ENCODE measurements at places on chromosomes 3 and 15.

GRCh38 chr15:40911141-40911540 lies 16.9 kb downstream of the VPS18 start:
- DNase-seq: no peak

GRCh38 chr3:171776839-171777583 lies 33.3 kb downstream of the PLD1 start:
- DNase-seq: no peak

GRCh38 chr3:82796765-82797164 lies 1035.3 kb upstream of the GBE1 start:
- DNase-seq: no peak

DNA sequence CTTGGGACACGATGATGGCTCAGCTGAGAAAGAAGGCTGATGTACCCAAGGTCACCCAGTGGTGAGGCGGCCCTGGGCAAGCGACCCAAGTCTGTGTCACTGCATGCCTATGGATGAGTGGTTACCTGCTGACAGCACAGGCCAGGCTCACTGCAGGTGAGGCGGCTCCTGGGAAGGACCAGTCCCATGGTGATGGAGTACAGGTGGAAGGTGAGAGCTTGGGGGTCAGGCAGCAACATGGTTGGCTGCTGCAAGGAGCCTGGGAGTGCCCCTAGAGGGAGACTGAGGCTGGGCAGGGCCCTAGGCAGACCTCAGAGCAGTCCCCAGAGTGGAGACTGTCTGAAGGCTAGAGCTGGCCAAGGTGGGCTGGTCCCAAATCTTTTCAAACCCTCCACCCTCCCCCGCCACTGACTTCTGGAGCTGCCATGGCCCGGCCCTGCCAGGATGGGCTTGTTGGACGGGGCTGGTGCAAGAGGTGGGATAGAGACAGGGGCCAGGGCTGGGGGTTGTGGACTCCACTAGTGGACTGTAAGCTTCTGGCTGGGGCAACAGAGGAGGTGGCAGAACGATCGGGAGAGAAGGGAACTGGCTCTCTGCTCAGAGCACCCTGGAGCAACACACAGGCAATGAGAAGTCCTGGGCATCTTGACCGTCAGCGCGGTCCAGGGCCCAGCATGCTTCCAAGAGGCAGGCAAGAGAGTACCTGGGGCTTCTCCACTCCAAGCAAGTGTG lies 72.5 kb upstream of the SLC6A11 start:
- no peak for DNase-seq

- no peak for DNase-seq
Observed at GRCh38 chr15:68227643-68228142, 1.8 kb downstream of the CLN6 start.

- DNase-seq: no peak
Observed at GRCh38 chr3:56373386-56373785, 94.9 kb downstream of the ERC2 start.

DNA sequence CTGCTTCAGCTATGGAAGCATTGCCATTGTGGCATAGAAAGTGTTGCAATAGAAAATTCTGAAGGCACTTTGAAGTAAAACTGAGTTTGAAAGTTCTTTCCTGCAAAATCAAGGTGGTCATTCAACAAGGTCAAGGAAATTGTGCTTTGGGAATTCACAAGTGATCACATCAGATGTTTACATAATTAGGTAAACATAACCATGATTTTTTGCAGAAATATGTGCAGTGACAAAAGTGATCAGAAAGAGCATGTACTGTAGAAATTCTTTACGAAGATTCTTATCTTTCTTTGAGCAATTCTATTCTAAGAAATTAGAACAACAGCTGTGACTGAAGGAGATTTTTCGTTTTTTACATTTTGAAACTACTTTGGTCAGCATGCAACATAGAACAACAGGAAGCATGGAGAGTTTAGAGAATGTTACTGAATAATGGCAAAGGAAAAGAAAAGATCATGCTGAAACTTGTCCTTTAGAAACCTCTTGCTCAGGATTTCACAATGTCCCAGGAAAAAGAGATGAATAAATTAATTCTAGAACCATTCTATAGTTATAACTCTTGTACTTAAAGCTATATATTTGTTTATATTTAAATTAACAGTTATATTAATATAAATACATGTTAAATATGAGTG lies 643.4 kb upstream of the ARPP21 start:
- DNase-seq: no peak

DNA sequence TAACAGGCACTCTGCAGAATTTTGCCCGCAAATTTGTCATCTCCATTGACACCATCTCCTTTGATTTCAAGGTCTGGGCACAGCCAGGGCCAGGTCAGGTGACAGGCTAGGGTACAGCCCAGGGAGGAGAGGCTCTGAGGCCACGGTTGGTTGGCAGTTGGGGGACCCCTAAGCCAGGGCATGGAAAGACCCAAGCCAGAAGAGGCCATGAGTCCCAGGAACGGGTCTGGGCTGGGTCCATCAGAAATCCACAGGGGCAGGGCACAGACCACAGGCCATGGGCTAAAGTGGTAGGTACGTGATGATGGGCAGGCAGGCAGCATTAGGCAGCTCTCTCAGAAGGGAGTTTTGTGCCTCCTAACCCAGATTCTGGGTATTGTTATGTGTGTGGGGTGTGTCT lies 45.8 kb downstream of the SEMA3G start:
- no peak for DNase-seq

- DNase-seq: no peak
Observed at GRCh38 chr3:127307112-127307835, 19.4 kb upstream of the PRR20G start.

- DNase-seq: no peak
Observed at GRCh38 chr3:128983293-128984069, 10.4 kb downstream of the CFAP92 start.

- no peak for DNase-seq
Observed at GRCh38 chr3:156906275-156906674, 80.1 kb downstream of the LEKR1 start.

GRCh38 chr3:62525281-62525680 lies 151.9 kb upstream of the FEZF2 start:
- no peak for DNase-seq

GRCh38 chr3:114904633-114905032 lies 242.5 kb downstream of the ZBTB20 start:
- DNase-seq: no peak

DNA sequence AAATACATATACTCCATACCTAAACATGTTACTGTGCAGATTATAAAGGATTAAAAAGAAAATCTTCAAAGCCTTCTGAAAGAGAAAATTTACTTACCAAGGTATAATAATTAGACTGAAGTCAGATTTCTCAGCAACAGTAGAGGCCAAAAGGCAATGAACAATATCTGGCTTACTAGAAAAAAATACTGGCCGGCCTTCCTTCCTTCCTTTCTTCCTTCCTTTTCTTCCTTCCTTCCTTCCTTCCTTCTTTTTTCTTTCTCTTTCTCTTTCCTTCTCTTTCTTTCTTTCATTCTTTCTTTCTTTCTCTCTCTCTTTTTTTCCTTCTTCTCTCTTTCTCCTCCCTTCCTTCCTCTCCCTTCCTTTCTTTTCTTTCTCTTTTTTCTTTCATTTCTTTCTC lies 209.6 kb downstream of the KCNH8 start:
- no peak for DNase-seq

GRCh38 chr15:52730173-52730572 lies 51.0 kb upstream of the ATOSA start:
- DNase-seq: no peak

GRCh38 chr3:73718326-73719110 lies 93.8 kb upstream of the PDZRN3 start:
- no peak for DNase-seq

- no peak for DNase-seq
Observed at GRCh38 chr15:86744198-86744780, 664.6 kb downstream of the AGBL1 start.

DNA sequence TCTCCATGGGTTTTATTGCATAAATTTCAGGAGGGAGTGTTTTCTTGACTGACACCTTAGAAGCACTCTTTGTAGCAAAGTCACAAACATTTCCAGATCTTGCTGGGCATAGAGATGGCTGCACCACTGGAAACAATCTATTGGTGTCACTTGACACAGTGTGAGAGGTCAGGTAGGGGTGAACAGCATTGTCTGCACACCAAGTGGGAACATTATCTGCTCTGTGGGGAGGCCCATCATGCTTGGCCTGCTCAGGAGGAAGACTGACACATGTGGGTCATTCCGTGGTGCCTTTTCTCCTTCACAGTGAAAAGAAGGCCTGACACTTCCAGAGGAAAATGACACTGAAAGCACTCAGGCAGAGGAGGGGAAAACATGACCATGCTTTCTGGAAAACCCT lies 149.9 kb upstream of the GALNT15 start:
- no peak for DNase-seq

DNA sequence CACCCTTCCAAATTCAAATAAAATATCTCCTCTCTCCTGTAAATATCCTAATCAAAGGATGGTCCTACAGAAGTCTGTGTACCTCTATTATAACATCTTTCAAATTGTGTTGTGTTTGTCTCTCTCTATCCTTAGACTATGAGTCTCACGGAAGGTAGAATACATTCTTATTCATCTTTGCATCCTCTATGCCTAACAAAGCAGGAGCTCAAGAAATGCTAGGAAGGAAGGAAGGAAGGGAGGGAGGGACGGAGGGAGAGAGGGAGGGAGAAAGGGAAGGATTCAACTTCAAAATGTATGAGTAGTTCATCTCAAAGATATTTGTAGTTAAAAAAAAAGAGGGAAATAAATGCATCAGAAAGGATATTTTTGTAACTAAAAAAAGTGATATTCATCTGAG lies 150.0 kb downstream of the RTP4 start:
- no peak for DNase-seq

- DNase-seq: no peak
Observed at GRCh38 chr3:112894258-112894657, 47.6 kb upstream of the CD200R1L start.

DNA sequence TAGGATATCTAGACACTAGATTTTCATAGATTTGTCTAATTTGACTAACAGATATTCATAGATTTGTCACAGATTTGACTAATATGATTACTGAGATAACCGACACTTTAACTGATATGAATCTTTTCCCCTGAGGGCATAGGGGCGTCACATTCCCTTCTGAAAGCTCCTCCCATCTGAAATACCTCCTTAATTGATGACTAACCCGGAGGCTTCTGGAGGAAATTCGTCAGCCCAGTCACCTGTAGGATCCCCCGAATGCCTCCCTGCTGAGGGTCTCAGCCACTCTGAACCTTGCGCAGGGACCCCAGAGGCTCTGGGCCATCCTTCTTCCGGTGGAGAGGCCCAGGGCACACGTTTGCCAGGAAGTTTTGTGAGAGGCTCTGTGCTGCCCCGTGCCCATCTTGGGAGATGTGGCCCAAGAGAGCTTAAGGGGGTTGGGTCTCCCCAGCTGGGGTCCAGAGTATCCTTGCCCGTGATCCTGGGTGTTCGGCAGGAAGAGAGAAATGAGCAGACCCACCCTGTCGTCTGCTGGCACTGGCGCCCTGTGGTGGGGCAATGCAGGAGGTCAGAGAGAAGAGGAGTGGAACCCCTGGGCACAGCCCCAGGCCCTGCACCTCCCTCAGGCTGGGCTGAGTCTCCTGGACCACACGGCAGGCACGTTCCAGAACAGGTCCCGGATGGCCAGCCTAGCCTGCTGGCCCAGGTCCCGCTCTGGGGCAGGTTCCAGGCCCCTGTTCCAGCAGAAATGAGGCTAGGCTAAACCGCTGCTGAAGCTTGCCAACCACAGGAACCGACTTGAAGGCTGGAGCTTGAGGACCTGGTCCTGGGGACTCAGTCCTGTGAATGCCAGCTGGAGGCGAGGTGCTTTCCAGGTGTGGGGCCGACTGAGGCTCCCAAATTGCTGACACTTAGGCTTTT lies 1.7 kb downstream of the PLA2G4D start:
- DNase-seq: no peak

GRCh38 chr3:197397838-197398237 lies 99.4 kb upstream of the DLG1 start:
- DNase-seq: no peak

GRCh38 chr3:156620260-156620659 lies 54.1 kb upstream of the TIPARP start:
- no peak for DNase-seq

DNA sequence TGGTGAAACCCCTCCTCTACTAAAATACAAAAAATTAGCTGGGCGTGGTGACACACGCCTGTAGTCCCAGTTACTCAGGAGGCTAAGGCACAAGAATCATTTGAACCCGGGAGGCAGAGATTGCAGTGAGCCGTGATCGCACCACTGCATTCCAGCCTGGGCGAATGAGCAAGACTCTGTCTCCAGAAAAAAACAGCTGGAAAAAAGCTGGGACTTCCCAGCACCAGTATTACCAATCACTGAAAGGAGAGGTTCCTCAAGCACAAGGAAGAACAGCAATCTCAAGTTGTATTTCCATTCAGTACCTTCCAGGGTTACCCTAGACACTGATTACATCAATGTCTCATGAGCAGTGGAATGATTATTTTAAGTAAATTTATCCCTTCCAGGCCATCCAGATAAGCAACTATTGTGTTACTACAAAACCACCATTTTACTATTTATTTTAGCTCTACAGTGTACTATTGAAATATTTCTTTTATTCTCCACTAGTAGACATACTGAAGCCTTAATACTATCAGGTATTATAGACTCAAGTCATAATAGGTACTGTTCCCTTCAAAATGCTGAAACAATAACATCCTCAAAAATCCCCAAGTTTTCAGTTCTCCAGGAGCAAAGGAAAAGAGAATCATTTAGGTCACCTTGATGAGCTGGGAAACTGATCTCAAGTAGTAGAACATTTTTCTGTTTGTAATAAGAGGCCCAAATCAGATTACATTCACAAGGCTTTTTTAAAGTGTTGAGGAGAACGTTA lies 54.8 kb upstream of the VGLL4 start:
- no peak for DNase-seq

- DNase-seq: no peak
Observed at GRCh38 chr3:139117883-139118760, 73.4 kb upstream of the PRR23C start.

GRCh38 chr15:98400120-98400519 lies 248.2 kb upstream of the IGF1R start:
- DNase-seq: no peak

DNA sequence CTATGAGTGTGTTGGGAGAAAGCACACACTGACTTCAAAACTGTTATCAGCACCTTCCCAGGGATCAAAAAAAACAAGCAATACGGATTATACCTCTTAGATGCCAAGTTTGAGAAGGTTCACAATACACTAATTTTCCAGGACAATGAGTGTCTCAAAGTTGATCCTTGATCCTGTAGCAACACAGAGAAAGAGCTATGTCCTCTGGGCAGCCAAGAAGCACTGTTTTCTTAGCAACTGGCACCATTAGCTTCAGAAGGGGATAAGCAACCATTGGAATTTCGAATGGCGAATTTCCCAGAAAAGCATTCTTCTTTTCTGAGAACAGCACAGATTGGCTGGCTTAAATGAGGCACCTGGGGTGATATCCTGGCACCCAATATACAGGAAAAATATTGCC lies 270.3 kb upstream of the RORA start:
- no peak for DNase-seq

GRCh38 chr3:49900491-49901153 lies 3.1 kb downstream of the MST1R start:
- no peak for DNase-seq

DNA sequence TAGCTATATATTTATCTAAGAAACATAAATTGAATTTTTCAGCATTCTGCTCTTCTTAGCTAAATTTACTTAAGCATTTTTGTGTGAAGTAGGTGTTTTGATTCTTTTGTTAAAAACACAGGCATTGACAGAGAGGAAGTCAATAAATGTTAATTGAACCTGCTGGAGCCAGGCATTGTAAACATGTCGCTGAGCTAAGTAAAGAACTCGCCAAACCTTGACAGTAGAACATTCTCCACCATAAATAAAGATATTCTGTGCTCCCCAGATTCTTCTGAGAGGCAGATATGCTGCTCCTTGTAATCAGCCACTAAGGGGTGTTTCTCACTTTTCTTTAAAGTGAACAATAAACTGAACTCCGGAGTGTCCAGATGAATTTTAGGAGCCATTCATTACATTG lies 38.4 kb downstream of the SYNM start:
- no peak for DNase-seq
